ENCODE measurements at places on chromosomes 12 and 14. TPM values are rescaled to one million over a fixed set of nuclear protein-coding genes. Genes with fewer than 3 reads are reported as not detected.

GRCh38 chr14:81033698-81034240, 78.3 kb downstream of the TSHR start:
- no peak for DNase-seq

GRCh38 chr14:23415821-23416778, 8.0 kb upstream of the MYH6 start:
- DNase-seq: no peak

- DNase-seq: no peak
Measured at GRCh38 chr12:12585115-12585863, 22.6 kb upstream of the DUSP16 start.

DNA sequence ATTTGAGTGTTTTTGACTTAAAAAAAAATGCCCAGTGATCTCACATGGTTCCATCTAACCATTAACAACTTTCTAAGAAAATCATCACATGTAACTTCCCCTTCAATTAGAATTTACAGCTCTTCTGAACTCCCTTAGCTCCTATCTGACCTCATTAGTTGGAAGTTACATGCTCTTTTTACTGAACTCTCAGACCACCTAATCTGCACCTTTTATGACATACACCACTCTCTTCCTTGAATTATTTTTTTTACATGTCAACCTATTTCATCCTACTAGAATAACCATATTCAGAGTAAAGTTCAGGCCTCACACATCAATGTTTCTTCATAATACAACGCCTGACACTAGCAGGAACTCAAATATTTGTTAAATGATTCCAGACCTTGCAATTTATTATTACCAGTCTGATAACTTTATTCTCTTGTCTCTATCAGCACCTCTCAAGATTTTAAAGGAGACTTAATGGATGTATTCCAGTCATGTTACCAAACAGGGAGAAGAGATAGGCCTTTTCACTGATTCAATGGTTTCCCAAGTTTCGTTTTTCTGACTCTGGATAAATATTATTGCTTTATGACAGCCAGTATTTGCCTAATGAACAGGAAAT, 21.0 kb downstream of the EGLN3 start:
- DNase-seq: no peak

DNA sequence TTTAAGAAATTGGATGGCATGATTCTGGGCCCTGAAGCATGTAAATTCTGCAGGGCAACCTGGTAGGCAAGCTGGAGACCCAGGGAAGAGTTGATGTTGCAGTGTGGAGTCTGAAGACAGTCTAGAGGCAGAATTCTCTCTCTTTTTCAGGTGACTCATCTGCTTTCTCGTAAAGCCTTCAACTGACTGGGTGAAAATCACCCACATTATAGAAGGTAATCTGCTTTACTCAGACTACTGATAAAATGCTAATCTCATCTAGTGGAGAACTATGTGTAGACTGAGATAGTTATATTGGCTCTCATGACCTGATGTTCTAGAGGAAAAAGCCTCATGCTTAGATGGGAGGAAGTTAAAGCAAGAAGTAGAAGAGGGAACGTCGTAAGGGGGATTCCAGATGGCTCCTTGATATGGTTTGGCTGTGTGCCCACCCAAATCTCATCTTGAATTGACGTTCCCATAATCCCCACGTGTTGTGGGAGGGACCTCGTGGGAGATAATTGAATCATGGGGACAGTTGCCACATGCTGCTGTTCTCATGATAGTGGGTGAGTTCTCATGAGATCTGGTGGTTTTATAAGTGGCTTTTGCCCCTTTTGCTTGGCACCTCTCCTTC, 723.8 kb downstream of the BCL11B start:
- DNase-seq: no peak

GRCh38 chr12:92196368-92196767, 50.7 kb upstream of the BTG1 start:
- DNase-seq: no peak

SIX4 gene
- 1.6 TPM for total RNA-seq

DNA sequence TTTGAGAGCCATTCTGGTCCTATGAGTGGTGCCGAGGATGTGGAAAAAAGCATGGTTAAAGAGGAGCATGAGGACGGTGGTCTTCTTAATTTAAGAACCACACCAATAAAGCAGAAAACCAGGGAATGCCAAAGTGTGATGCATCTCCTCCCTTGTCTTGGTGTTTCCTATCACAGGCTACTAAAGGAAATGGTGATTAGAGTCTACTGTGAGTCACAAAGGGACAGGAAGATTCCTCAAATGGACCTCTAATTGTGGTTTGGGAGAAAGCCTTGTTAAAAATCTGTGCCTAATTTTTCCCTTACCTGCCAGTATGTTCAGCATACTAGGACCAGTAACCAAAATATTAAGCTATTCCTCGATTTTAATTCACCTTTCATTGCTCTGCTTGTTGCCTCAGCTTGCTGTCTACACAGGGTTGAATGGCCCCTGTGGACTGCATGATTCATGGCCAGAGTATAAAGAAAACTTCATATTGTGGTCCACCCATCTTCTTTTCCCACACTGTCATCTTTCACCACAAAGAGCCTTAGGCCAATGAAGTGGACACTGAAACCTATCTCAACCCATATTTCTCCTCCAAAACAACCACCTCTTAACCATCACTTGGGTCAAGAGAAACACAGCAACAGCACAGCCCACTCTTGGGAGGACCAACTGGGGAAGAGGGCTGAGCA, 38.8 kb downstream of the DIO2 start:
- no peak for DNase-seq

LRTM2 gene
- not detected for total RNA-seq

PRIM1 gene
- 65.3 TPM for total RNA-seq

GRCh38 chr12:49330032-49330619, 6.9 kb downstream of the C1QL4 start:
- no peak for DNase-seq
